ENCODE measurements at places on chromosomes 16 and 17.

DNA sequence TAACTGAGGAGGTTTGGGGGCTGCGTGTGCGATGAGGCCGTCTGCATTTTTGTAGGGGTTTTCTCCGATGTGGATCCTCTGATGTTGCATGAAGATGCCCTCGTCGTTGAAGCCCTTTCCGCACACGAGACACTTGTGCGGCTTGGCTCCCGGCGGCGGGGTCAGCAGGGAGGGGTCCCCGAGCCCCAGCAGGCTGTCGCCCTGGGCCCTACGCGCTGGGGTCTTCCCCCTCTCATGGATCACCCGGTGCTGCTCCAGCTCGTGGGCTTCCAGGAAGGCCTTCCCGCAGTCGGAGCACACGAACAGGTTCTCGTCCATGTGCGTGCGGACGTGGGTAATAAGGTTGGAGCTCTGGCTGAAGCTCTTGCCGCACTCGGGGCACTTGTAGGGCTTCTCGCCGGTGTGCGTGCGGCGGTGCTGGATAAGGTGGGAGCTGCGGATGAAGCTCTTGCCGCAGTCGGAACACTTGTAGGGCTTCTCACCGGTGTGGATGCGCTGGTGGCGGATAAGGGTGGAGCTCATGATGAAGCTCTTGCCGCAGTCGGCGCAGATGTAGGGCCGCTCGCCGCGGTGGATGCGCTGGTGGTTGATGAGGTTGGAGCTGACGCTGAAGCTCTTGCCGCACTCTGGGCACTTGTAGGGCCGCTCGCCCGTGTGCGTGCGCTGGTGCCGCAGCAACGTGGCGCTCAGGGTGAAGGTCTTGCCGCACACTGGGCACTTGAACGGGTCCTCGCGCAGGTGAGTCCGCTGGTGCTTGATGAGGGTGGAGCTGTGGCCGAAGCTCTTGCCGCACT lies 4.3 kb downstream of the ZNF629 start:
- no peak for DNase-seq

- DNase-seq: no peak
Measured at GRCh38 chr17:78117027-78117981, 11.3 kb downstream of the TMC6 start.

- DNase-seq: no peak
Measured at GRCh38 chr16:50425648-50426047, 56.9 kb upstream of the BRD7 start.

GRCh38 chr17:40809721-40810421 lies 10.1 kb upstream of the KRT28 start:
- DNase-seq: no peak

GRCh38 chr16:75644240-75645012 lies 3.0 kb downstream of the KARS1 start:
- no peak for DNase-seq

DNA sequence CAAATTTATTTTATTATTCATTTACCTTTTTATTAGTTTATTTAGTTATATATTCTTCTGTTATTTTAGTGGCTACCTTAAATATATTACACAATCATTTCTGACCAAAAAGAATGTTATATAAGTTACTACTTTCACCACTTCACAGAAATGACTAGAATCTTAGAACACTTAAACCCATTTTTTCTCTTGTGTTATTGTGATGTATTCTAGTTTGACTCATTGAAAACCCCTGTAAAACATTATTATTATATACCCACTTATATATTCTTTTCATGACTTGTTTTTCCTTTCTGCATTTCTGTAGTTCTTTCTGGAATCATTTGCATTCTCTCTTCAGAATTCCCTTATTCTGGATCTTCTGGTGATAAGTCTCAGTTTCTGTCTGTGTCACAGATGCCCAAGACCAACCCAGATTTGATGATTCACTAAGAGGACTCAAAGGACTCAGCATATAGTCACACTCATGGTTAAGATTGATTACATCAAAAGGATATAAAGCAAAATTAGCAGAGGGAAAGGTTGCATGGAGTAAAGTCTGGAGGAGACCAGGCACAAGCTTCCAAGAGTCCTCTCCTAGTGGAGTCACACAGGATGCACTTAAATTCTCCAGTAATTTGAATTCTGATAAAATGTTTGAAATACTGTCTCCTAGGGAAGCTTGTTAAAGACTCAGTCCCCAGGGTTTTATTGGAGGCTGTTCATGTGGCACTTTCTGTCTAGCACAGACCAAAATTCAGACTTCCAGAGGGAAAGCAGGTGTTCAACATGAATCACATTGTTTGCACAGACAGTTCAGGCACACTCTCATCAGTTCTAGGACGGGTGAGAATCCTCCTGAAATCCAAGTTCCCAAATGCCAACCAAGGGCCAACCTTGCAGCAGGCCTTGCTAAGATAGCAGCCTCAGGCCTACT lies 7.7 kb downstream of the GINS3 start:
- no peak for DNase-seq

GRCh38 chr17:81125573-81126081 lies 39.7 kb upstream of the PVALEF start:
- DNase-seq: no peak

GRCh38 chr16:71431991-71432390 lies 9.9 kb downstream of the TLE7 start:
- no peak for DNase-seq

GRCh38 chr16:49716339-49716934 lies 139.5 kb downstream of the ZNF423 start:
- DNase-seq: no peak

DNA sequence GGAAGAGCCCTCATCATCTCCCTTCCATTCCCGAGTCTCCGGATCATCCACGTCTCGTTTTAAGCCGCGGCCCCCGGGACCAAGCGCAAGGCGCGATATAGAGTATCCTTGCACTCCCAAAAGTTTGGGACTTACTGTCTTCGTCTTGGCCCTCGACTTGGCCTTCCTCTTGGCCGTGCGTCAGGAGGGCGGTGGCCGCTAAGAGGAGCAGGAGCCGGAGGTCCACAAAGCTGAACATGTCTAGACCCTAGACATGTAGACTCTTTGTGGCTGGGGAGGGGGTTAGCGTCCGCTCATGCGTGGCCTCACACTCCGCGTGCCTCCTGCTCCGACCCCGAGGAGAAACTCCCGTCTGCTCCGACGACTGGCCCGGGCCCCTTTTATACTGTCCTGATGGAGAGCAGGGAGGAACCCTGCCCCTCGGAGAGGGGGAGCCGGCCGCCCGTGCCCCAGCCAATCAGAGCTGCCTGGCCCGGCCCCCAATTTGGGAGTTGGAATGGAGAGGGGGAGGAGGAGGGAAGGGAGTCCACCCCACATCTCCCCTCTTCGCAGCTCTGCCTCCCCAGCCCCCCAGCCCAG lies at the start of gene COL1A1:
Gene COL1A1 (minus strand): TSS at position 356 of the 579 bp plus-strand sequence. CDS start 118 bp downstream, at position 238.
- no peak for DNase-seq

GRCh38 chr16:51875834-51876600 lies 670.9 kb downstream of the TOX3 start:
- no peak for DNase-seq

DNA sequence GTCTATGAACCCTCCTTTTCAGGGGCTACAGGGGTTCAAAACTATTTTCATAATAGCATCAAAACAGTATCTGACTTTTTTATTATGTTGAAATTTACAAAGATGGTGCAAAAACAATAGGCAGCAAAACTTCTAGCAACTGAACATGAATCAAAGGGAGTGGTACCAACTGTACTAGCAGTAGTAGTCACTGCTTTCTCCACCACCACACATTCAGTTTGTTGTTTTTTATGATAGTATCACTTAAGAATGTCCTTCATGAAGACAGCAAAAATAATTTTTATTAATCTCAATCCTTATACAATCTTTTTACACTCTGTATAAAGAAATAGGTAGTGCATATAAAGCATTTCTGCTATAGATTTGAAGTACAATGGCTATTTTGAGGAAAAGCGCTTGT lies 47.6 kb downstream of the MED13 start:
- no peak for DNase-seq

GRCh38 chr16:2190659-2191445 lies 5.6 kb downstream of the CASKIN1 start:
- DNase-seq: no peak
